Activated CD4-positive, alpha-beta T cell treated with anti-CD3 and anti-CD28 coated beads for 36 hours (primary cell): ENCODE measurements at places on chromosomes 11 and 22.

GRCh38 chr11:23539556-23539955 is 679.3 kb upstream of the CCDC179 start:
- DNase-seq: no peak

GRCh38 chr11:73760135-73760678 is 667 bp downstream of the RAB6A start:
- peak; percentile 31 for DNase-seq

- no peak for DNase-seq
Measured at GRCh38 chr11:9158898-9159391, 67.5 kb upstream of the SCUBE2 start.

DNA sequence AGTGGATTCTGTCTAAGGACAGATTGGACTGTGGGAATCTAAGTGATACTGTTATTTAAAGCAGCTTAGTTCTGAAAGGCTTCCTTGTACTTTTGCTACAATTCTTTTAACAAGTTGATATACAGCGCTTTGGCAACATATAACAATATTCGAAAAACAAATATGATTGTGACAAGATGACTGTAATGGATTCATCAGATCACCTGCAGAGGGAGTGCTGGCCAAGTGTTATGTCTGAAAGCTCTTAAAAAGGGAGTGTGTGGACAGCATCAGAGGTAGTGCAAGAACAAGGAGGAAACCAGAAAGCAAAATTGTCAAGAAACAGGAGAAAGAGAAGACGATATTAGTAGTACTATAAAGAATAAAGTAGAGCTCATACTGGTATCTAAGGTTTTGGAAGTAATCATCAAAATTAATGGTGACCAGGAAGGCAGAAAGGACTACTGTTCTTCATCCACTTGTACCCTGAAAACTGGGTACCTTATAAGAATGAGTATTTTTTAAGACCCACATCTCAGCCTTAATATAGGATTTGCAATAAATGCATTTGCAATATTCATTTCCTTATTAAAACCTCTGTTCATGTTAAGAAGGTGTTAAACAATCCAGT is 1112.0 kb upstream of the CCDC90B start:
- no peak for DNase-seq

- no peak for DNase-seq
Measured at GRCh38 chr11:119237515-119237914, 31.4 kb downstream of the CBL start.
